ENCODE measurements at places on chromosomes 1 and 21.

- no peak for DNase-seq
These were observed 646 bp upstream of the PDZK1IP1 start for GRCh38 chr1:47190509-47190855.

DNA sequence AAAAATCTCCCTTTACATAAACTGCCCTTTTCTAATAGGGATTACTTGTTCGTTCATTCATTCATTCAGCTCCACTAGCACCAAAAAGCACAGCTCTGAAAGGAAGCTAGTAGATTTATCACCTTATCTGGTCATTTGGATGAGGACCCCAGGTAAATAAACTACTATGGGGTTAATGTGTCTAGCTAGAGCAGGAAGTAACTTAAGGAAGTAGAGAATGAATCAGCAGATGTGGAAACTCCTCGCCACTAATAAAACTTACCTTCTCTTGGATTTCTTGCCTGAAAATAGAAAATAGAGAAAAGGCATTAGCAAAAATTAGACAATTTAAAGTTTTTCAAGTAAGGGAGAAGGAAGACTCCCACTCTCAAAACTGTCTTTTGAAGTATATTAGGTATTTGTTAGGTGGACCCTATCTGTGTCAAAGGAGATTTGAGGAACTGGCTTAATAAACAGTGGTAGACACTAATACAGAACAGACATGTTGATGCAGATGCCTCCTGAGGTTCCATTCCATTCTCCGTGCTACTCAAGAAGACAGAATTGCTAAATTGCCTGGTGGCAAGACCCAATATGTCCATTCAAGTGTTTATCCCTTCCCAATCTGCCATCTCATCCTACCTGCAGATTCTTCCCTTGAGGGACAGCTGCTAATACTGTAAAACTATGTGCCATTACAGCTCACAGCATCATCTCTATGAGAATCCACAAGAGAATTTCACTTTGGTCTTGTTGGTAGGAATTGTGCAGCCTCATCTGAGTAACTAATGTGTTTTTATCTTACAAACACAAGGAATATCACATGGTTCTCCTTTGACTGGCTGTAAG lies 14.9 kb downstream of the SELL start:
- DNase-seq = peak; percentile 60

GRCh38 chr1:30133414-30134055 lies 589.9 kb downstream of the MATN1 start:
- DNase-seq = no peak

GRCh38 chr1:6965083-6965934 lies 180.1 kb downstream of the CAMTA1 start:
- DNase-seq = no peak

GRCh38 chr1:112322018-112322417 lies 74.0 kb upstream of the CTTNBP2NL start:
- no peak for DNase-seq

GRCh38 chr21:32423320-32424190 lies 11.0 kb downstream of the EVA1C start:
- DNase-seq = no peak

- DNase-seq = no peak
These were observed 249.9 kb downstream of the NFIA start for GRCh38 chr1:61332196-61332753.
